ENCODE measurements at places on chromosomes 6 and 20. TPM values are rescaled to one million over a fixed set of nuclear protein-coding genes. Genes with fewer than 3 reads are reported as not detected.

MRPL14 gene
- 52.8 TPM for total RNA-seq

SUMO4 gene
- total RNA-seq = 0.70 TPM

DDX43 gene
- total RNA-seq = 0.15 TPM

HRH3 gene
- not detected for total RNA-seq

MLN gene
- total RNA-seq = not detected

MUCL3 gene
- not detected for total RNA-seq

KCNK15 gene
- 1.1 TPM for total RNA-seq

AARS2 gene
- total RNA-seq = 13.1 TPM

OR5V1 gene
- total RNA-seq = not detected

OLIG3 gene
- not detected for total RNA-seq

TFAP2D gene
- total RNA-seq = not detected

MUC22 gene
- total RNA-seq = not detected

ECT2L gene
- not detected for total RNA-seq

BANF2 gene
- not detected for total RNA-seq

ZNF512B gene
- total RNA-seq = 6.9 TPM

RGS17 gene
- 12.7 TPM for total RNA-seq

VNN1 gene
- total RNA-seq = 0.12 TPM

PAX1 gene
- total RNA-seq = not detected

SMLR1 gene
- not detected for total RNA-seq

PSMB9 gene
- total RNA-seq = 45.7 TPM

HACE1 gene
- 17.8 TPM for total RNA-seq

TDRD6 gene
- 0.23 TPM for total RNA-seq

GHRH gene
- not detected for total RNA-seq

TRIM15 gene
- total RNA-seq = not detected

UNC5CL gene
- 0.12 TPM for total RNA-seq

NR2E1 gene
- total RNA-seq = not detected

FOXQ1 gene
- not detected for total RNA-seq

FAM83B gene
- not detected for total RNA-seq

RIPOR2 gene
- 0.23 TPM for total RNA-seq

FNDC11 gene
- 0.30 TPM for total RNA-seq

C6orf58 gene
- not detected for total RNA-seq

CST3 gene
- total RNA-seq = 222 TPM

DNAAF9 gene
- 7.5 TPM for total RNA-seq

WFDC2 gene
- not detected for total RNA-seq

GABRR1 gene
- total RNA-seq = not detected

NMBR gene
- total RNA-seq = not detected

GMPR gene
- 20.0 TPM for total RNA-seq

MYL9 gene
- 5.6 TPM for total RNA-seq

KHDRBS2 gene
- not detected for total RNA-seq

TGIF2 gene
- 1.8 TPM for total RNA-seq

IP6K3 gene
- total RNA-seq = not detected

BPIFB1 gene
- total RNA-seq = not detected

NOX3 gene
- not detected for total RNA-seq

RPRD1B gene
- 12.2 TPM for total RNA-seq

POM121L2 gene
- total RNA-seq = not detected

SLC17A2 gene
- not detected for total RNA-seq

ANKEF1 gene
- 0.30 TPM for total RNA-seq

MATN4 gene
- 0.23 TPM for total RNA-seq

GGTLC1 gene
- not detected for total RNA-seq

C4B gene
- total RNA-seq = 3.2 TPM

Data from smooth muscle cell of the coronary artery (primary cell).